ENCODE measurements at places on chromosomes 5 and 9.
A peak's percentile ranks its signal among the peaks of the same experiment; 100 is the strongest.

GRCh38 chr5:120806202-120806601, 342.1 kb downstream of the PRR16 start:
- DNase-seq: no peak

DNA sequence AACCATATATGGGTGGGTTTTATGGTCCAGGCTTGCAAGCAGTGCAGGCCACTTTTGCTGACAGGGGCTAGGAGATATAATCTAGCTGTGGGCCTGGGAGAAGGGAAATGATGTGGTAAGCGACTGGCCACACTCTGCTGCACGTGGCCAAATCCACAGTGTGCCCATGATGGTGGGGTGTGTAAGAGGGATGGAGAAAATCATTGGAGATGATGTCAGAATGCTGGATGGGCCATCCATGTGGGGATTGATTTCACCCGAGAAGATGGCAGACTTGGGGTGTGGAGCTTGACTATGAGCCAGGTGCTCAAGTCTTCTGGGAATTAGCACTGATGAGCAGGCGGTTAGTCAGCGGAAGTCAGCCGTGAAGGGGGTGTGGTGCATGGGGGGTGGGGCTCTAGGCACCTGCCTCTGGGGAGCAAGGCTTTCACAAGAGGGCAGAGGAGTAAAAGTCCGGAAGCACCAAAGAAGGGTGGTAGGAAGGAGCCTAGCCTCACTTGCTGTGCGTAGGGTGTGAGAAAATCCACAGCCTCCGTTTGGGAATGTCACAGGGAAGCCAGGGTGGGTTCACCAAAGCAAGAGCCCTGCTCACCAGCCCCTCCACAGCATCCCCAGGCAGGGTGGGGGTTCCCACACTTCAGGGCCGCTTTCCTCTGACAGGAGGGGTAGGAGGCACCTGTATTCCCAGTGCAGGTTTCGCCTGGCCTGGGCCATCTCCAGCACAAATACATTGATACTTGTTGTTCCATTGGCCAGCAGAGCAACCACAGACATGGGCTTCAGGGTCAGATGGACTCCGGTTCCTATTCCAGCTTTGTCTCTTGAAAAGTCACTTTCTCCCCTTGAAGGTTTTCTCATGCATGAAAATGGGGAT, 44.5 kb upstream of the ANGPTL2 start:
- no peak for DNase-seq

DNA sequence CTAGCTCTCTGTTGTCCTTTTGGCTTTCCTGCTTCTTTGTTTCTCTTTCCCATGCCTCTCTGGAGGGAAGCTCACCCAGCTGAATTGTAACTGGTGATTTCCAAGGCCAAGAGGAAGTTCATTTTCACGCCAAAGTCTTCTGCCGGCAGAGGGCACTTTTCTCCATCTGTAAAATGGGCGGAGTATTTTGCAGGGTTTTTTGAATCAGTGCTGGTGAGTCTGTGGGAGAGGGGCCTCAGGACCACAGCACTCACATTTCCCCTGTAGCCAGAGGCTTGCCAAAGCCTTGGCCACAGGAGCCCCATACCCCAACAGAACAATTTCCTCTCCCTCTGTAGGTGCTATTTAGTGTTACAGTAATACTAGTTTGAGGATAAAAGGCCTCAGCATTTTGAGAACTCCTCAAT, 42.3 kb upstream of the MATR3 start:
- no peak for DNase-seq

- DNase-seq: peak; percentile 21
These were observed 680 bp upstream of the RFK start for GRCh38 chr9:76394960-76395252.

GRCh38 chr5:13625616-13626198, 318.8 kb downstream of the DNAH5 start:
- DNase-seq: no peak

DNA sequence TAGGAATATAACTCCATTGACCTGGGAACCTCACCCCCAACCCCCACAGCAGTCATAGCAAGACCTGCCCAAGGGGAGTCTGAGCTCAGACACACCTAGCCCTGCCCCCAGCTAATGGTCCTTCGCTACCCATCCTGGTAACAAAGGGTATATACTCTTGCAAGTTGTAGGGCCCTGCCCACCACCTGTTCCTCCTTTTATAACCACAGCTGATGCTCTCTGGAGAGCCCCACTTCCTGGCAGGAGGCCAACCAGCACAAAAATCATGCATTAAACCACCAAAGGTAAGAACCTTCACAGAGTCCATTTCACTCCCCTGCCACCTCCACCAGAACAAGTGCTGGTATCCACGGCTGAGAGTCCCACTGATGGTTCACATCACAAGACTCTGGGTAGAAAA, 1195.3 kb upstream of the SEMA6A start:
- DNase-seq: no peak

GRCh38 chr5:100872408-100873190, 30.5 kb downstream of the ST8SIA4 start:
- no peak for DNase-seq

- no peak for DNase-seq
These were observed 4.6 kb downstream of the EPB41L4B start for GRCh38 chr9:109316207-109316640.

GRCh38 chr5:84729326-84729725, 344.6 kb upstream of the EDIL3 start:
- no peak for DNase-seq

- DNase-seq: no peak
These were observed 96.4 kb upstream of the VLDLR start for GRCh38 chr9:2525147-2525546.

- DNase-seq: no peak
These were observed 22.5 kb downstream of the TRPM6 start for GRCh38 chr9:74865177-74865576.

DNA sequence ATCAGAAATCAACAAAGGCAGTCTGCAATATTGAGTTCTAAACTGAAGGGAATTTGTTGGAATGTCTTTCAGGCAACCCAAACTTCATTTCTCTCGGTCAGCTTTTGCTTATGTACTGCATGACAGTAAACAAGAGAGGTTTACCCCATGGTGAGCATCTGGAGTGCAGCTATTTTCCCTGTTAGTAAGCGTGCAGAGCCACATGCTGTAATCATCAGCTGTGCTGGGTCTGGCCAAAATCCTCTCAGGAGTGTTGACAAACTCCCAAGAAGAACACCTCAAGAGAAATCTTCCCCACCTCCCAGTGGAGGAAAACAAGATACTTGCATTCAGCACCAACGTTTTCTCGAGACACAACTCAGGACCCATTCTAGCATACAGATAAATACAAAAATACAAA, 83.6 kb upstream of the ADAMTSL1 start:
- DNase-seq: no peak

DNA sequence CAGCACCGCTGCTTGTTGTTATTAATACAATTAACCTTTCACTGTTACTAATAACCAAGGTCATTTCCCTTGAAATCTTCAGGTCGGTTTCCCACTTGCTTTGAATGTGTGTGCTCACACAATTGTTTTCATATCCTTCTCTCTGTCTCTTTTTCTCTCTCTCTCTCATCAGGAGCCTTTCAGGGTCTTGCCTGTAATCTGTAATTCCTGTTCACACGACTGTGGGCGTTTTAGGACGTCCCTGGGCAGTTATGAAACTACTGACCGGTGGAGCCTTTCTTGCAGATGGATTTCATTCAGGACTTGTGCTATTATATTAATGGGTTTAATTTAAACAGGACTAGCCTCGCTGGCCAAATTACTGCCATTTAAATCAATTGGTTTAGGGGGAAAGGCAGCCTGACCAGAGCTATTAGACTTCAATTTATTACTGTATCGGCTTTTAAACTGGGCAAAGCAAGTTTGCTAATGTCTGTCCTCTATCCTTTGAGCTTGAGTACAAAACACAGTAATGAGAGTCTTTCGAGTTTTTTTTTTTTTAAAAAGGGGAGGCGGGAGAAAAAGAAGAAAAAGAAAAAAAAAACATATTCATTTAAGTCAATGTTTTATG, 316.0 kb upstream of the TLE4 start:
- DNase-seq: no peak

DNA sequence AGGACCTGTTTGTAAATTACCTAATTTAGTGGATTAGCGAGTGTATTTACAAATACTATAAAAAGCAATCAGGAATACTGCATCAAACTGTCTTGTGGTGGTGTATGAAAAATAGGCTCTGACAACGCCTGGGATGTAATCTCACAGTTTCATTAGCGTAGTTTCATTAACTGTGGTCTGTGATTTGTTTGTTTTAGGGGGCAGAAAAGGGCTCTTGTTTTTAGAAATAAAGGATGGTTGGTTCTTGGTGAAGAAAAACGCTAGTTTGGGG, 1.4 kb downstream of the SLC44A1 start:
- DNase-seq: no peak

DNA sequence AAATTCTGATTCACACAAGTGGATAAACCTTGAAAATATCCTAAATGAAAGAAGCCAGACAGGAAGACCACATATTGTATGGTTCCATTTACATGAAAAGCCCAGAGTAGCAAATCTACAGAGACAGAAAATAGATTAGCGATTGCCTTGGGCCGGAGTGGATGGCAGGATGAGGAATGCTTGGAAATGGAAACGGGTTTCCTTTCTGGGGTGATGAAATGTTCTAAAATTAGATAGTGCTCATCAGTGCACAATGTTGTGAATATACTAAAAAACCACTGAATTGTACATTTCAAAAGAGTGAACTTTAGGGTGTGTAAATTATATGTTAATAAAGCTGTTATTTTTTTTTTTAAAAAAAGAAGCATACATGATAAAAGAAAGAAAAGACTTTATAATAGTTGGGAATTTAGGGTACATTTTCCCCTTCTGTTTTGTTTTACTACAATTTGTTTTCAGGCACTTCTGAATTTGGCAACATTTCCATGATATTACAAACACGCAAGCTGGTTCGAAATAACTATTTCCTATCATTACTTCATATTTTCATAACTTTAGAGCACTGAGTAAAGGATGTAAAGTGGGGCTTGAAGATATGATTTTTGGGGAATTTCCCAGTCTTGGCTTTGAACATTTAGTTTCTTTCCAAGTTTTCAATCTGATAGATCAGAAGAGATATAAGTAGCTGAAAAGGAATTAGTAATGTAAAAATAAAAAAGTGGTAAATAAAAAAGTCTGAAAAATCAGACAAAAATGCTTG, 23.9 kb downstream of the SLC35A4 start:
- no peak for DNase-seq

- no peak for DNase-seq
These were observed 892.9 kb downstream of the NR2F1-AS1 start for GRCh38 chr5:92687821-92688722.

DNA sequence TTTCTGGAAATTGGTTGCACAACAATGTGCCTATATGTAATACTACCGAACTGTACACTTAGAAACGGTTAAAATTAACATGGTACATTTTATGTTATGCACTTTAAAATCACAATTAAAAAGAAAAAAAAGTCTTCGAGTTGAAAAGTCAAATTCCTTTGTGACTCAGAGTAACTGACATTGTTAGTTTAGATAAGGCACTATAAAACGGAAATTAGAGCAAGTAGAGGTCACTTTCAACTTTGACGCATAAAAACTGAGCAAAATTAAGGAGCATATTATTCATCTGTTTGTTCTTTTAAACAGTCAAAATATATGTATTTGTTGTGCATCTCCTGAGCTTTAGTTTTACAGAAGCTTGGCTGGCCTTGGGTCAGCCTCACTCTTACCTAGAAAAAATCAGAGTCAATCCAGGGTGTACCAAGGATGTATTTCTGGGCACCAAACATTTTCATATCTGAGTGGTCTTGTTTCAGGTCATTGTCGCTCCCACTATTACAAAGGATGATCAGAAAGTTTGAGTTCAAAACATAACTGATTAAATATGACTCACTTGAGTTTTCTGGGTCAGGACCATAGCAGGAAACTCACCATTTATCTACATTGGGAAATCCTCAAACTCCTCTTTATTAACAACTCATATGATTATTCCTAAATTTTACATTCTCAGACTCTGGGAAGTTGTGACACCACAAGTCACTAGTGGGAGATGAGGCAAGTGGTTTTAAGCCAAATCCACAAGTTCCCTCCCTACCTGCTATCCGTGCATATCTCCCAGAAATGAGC, 160.6 kb downstream of the CCDC192 start:
- DNase-seq: no peak

DNA sequence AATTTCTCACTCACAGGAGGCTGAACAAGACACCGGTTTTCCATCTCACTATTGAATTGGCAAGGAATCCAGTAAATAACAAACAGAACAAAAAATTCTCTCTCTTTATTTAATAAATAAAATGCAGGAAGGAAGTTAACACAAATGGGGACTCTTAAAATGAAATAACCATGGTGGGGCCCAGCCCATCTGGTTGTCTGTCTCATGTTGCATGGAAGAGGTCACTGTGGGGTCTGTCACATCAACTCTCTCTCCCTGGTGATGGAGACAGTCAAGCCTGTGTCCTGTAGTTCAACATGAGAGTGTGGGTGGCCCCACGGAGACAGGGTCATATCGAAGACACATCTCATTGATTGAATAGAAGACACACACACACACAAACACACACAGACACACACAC, 297.7 kb downstream of the IRX2 start:
- no peak for DNase-seq

- no peak for DNase-seq
These were observed 271.0 kb downstream of the TMEM161B start for GRCh38 chr5:87997662-87998061.

DNA sequence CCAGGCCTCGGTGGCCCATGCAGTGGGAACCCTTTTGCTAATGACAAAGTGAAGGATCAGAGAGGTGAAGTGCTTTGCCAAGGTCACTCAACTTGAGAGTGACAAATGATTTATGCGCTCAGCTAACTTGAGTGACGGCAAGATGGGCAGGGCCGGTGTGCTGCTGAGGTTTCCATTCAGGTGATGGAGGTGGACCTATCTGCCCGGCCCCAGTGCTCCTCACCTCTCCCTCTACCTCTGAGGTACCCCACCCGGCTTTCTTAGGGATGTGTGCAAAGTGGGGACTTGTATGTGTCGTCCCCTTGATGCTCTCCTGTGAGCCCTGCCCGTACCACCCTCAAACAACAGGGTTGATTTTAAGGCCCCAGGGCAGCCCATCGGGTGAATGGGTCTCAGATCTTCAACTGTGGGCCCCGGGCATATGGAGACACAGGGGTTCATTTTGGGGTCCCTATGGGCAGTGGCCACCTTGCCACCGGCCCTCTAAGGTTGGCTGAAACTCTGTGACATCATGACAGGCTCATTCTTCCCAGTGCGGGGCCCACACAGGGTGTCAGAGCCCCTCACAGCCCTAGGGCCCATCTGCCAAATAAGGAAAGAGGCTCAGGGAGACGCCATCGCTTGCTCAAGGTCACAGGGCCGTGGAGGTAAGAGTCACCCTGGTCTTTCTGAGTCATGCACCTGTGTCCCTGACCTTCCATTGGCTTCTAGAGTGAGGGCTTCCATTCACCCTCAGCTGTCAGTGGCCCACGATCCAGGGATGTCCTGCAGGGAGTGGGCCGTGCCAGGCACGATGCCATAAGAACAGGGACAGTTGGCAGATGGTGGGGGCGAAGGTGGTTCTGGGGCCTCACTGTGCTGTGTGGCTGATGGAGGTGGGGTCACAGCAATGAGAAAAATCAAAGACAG, 170.6 kb upstream of the MVB12B start:
- DNase-seq: no peak

- peak; percentile 70 for DNase-seq
These were observed at the start of gene AK8 for GRCh38 chr9:132877824-132878694. Gene AK8, minus strand, starts transcription at chr9:132878284. Its CDS starts 29 bp downstream, at chr9:132878255.

Measured in activated T-helper 9 cell treated with anti-CD3 and anti-CD28 coated beads, Interleukin-2, amount 50 U/mL, for 16 hours (primary cell).